ENCODE measurements at places on chromosomes 3 and 15.

DNA sequence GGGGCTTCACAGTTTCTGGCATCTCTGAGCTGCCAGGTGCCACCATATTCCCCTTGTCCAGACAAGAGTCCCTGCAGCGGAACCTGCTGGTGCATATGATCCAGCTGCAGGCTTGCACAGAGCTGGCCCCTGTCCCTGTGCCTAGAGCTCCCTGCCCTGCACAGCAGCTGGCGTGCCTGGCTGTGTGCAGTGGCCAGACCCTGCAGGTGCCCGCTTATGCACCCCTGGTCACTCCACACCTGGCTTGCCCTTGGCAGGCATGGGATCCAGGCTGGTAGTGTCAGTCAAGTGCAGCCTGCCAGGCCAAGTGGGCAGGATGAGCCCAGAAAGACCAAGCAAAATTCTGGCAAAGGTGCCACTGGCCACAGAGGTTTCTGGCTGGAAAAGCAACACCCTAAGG is 88.6 kb upstream of the TTBK2 start:
- DNase-seq: no peak

DNA sequence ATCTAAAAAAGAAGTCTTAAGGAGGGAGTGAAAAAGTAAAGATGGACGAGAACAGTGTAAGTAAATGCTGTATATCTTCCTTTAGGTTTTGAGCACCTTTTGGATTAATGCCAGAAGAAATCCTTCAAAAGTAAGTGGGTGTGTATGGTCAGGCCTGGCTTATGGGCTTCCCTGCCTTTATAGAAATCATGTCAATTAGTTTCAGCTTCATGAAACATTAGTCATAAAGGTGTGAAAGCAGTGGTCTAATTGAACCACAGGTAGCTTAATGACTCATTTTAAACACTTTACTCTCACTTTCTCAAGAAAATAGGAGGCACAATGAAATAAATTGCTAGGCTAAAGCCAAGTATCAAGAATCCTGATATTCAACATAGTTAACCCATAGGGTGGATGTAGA is 467.4 kb upstream of the DPPA4 start:
- no peak for DNase-seq

- DNase-seq: peak; percentile 91
Observed at GRCh38 chr3:100400419-100400779, 490 bp downstream of the TOMM70 start.

DNA sequence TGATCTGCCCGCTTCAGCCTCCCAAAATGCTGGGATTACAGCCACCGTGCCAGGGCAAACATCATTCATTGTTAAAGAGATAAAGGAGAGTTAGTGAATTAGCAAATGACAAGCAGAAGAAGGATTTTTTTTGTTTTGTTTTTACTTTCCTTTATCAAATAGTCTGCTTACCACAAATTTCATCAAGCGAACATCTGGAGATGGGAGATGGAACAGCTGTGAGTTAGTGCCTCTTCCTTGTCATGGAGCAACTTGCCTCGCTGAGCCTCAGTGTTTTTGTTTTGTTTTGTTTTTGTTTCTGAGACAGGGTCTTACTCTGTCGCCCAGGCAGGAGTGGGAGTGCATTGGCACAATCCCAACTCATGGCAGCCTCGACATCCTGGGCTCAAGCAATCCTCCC is 15.9 kb downstream of the ZNF860 start:
- DNase-seq: no peak

DNA sequence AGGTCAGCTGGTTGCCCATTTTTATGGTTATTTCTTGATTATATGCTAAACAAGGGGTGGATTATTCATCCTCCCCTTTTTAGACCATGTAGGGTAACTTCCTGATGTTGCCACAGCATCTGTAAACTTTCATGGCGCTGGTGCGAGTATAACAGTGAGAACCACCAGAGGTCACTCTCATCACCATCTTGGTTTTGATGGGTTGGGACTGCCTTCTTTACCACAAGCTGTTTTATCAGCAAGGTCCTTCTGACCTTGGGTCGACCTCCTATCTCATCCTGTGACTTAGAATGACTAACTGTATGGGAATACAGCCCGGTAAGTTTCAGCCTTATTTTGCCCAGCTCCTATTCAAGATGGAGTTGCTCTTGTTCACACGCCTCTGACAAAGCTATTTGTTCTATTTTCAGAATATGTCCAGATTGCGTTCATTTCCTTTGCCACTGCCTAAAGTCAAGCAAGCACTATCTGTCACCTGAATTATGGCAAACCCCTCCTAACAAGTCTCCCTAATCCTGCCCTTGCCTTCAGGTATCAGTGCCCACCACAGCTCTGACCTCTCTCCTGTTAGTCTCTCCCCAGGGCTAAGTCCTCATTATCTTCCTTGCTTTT is 308.5 kb downstream of the ROBO2 start:
- DNase-seq: peak; percentile 4

DNA sequence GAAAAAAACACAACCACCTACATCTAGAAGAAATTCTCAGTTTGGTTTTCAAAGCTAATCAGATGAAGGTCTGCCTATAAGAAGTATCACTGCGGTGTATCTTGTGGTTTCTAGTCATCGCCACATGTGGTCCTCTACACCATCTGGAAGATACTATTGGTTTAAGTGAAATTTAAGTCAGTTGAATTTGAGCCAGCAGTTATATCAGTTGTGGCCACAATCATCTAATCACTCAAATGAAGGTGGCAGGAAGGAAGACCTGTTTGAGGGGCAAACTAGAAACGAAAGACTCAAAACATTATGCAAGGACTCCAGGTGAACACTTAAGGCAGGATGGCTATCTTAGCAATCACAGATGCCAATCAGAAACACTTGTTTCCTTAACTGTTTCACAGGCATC is 48.7 kb downstream of the ETV5 start:
- DNase-seq: peak; percentile 58

- peak; percentile 60 for DNase-seq
Observed at GRCh38 chr3:152474585-152474984, 205.9 kb downstream of the MBNL1 start.

Measured in common myeloid progenitor, CD34-positive (primary cell).